HS-27A (cell line): ENCODE measurements at places on chromosomes 5 and 9.

DNA sequence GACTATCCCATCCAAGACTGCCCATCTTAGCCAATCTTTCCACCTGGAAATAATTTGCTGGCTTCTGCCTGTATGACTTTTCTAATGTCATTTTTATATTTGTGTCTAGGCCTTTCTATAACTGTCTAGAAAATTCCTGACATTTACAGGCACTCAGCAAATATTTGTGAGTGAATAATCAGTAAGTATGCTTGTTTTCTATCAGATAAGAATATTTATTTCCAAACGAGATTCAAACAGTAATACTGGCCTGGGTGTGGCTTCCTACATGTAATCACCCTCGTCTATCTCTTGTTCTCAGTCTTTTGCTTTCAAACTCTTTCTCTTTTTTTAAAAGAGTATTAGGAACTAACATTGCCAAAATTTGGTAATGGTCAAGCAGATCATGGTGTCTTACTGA is 466.2 kb downstream of the RAB3C start:
- no peak for DNase-seq

DNA sequence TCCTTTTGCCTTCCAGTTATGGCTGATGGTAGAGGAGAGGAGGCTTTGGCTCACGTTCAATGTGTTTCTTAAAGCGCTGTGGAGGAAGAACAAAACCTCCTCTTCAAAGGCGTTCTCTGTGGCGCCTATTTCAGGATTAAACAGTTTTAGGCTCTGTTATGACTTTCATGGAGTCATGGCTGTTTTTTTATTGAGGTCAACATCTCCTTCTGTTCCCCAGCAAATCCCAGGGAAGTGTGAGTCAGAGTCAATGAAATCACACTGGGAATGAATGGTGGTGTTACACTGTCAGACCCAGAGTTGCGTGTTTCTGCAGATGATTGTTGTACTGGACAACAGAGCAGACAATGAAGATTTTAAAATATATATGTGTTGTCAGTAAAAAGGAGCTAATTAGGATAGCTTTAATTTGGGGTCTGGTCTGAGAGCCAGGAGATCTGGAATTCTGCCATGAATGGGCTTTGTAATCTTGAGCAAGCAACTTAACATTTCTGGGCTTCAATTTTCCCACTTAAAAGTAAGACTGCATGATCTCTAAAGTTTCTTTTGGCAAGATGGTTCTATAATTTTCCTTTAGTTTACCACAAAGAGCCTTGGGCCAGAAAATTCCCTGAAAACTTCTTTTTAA is 240.7 kb downstream of the CSNK1G3 start:
- DNase-seq, result no peak

GRCh38 chr5:110653231-110653970 is 73.1 kb downstream of the TMEM232 start:
- no peak for DNase-seq

GRCh38 chr9:107698779-107699178 is 209.2 kb upstream of the KLF4 start:
- no peak for DNase-seq

- DNase-seq, result no peak
Observed at GRCh38 chr5:77425998-77426659, 66.0 kb downstream of the WDR41 start.

DNA sequence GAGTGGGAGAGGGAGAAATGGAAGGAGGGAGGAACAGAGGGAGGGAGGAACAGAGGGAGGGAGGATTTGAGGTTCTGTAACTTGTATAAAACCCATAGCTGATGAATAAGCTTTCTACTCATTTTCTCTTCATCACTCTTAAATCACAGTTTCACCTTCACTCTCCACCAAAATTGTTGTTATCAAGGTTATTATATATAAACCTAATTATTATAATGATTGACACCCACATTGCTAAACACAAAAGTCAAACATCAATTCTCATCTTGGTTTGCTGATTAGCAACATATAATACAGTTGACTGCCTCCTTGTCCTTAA is 229.0 kb upstream of the PAPPA start:
- no peak for DNase-seq

GRCh38 chr5:143220748-143221251 is 182.7 kb downstream of the NR3C1 start:
- DNase-seq, result no peak

DNA sequence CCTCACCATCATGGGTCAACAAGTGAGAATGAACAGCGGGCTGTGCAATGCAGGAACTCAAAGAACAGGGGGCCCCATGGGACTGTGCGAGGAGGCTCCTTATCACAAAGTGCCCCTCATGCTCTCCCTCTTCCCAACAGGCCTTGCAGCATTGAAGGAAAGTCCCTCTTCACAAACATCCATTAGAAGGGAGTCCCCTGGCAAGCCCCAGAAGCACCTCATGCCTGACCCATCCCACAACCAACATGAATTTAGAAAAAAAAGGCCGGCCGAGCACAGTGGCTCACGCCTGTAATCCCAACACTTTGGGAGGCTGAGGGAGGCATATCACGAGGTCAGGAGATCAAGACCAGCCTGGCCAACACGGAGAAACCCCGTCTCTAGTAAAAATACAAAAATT is 122.6 kb upstream of the FSTL4 start:
- no peak for DNase-seq

DNA sequence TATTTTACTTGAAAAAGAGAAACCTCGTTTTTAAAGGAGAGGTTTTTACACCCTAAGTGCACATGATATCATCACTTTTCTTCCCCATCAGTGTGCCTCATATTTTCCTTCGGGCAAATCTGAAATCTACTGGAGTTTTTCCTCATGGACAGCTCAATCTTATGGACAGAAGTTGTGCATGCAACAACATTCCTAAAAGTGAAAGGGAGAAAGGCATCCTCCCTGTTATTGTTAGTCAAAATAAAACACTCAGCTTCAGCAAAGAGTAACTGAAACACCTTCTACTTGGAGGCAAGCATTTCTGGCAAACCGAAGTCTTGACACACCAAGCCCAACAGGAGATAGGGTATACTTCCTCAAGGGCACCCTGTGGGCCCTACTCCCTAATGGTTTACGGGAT is 217.9 kb downstream of the BNC2 start:
- DNase-seq, result no peak

- DNase-seq, result no peak
Observed at GRCh38 chr5:15234911-15235310, 265.1 kb upstream of the FBXL7 start.

GRCh38 chr5:174570662-174571061 is 153.7 kb upstream of the MSX2 start:
- no peak for DNase-seq

GRCh38 chr5:139966856-139967255 is 76.2 kb downstream of the NRG2 start:
- DNase-seq, result no peak

DNA sequence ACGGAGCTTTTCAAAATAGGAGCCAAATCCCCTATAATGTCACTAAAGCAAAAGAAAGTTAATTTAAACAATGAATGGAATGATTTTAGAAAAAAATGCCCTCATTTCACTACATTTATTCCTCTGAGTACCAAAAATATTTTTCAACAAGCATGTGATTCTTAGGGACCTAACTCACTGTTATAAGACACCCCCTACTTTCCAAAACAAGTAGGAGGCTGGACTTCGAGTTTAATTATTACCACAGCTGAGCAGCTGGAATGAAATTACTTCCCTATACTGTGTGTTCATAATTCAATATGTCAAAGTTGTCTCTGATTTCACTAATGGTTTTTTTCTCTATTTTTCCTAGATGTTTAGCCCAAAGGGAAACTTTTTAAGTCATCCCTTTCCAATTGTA is 61.6 kb downstream of the SAXO1 start:
- no peak for DNase-seq

DNA sequence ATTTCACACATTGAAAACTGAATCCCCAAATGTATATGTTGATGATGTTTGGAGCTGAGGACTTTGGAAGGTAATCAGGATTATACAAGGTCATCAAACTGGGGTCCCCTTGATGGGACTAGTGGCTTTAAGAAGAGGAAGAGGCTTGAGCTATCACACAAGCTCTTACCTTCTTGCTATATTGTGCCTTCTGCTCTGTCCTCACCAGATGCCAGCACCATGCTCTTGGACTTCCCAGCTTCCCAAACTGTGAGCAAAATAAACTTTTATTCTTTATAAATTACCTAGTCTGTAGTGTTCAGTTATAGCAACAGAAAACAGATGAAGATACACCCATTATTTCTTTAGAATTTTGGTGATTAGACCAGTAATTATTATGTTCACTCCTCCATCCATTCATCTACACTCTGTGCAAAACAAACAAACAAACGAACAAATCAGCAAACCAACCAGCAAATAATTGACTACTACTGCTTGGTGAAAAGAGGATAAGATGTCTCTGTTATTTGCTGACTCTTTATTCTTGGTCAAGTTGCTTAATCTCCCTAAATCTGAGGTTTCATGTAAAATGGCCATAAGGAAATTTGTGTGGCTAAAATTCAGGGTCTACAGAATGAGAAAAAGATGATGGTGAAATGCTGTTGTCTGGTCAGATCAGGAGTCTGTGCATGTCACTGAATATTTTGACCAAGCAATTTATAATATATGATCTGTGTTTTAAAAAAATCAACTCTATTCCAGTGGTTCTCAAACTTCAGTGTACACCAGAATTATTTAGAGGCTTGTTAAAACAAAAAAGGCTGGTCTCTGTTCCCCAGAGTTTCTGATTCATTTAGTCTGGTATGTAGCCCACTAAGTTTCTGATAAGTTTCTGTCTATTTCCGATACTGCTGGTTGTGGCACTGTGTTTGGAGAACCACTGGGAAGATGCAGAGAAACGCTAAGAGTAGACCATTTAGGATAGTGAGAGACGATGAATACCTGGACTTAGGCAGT is 854.1 kb downstream of the MAT2B start:
- DNase-seq, result no peak

DNA sequence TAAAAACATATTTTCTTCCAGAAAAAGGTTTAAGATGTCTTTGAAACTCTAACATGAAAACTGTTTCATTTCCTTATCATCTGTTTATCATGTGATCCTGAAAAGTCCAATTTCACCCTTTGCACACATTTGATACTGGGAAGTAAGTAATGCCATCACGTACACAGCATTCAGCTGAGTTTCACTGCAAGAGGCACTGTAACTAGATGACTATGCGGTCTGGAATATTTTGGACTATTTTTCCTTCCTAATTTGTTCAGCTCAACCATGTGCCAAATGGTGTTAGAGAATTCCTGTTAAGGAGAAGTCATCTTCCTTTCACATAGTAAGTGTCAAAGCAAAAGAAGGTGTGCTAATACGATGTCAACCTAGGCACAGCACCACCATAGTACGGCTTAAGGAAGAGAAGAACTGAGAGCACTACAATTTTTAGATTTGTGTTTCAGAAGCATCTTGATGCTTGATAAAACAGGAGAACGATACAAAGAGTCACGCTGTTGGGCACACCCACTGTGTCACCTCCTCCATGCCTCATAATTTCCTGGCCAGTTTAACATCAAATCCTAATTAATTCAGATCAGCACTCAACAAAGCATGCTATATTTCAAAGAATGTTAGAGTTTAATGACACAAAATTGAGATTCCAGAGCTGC is 77.5 kb downstream of the GNAQ start:
- DNase-seq, result no peak

GRCh38 chr9:31759703-31760102 is 624.7 kb upstream of the ACO1 start:
- DNase-seq, result no peak

- DNase-seq, result no peak
Observed at GRCh38 chr9:19934301-19934871, 145.5 kb upstream of the SLC24A2 start.

GRCh38 chr5:134246771-134247427 is 21.0 kb upstream of the PPP2CA start:
- no peak for DNase-seq

- DNase-seq, result no peak
Observed at GRCh38 chr5:142961440-142962173, 191.4 kb downstream of the ARHGAP26 start.

DNA sequence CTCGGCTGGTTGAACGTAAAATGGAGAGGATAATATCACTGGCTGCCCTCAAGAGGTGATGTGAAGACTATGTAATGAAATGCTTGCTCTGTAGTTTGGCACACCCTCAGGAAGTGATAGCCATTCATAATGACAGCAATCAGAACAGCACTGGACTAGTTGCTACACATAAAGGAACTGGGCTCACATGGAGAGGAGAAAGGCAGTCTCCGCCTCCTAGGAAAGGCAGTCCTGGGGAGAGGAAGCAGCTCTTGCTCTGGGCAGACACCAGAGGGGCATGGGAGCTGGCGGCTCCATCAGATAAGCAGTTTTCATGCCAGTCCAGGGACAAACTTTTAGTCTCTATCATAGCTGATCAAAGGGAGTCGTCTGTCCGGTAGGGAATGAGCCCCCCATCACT is 46.9 kb downstream of the ARHGEF37 start:
- DNase-seq, result no peak

DNA sequence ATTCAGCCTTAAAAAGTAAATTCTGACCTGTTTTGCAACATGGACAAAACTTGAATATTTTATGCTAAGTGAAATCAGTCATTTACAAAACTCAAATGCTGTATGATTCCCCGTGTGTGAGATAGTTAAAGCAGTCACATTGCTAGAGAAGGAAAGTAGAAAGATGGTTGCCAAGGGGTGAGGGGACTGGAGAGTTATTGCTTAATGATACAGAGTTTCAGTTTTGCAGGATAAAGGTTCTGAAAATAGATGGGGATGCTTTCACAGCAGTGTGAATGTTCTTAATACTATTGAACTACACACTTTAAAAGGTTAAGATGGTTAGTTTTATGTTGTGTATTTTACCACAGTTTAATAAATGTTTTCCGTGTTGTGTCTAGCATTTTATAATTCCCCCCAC is 51.2 kb downstream of the SGCD start:
- no peak for DNase-seq

- no peak for DNase-seq
Observed at GRCh38 chr5:77423022-77423750, 68.9 kb downstream of the WDR41 start.

DNA sequence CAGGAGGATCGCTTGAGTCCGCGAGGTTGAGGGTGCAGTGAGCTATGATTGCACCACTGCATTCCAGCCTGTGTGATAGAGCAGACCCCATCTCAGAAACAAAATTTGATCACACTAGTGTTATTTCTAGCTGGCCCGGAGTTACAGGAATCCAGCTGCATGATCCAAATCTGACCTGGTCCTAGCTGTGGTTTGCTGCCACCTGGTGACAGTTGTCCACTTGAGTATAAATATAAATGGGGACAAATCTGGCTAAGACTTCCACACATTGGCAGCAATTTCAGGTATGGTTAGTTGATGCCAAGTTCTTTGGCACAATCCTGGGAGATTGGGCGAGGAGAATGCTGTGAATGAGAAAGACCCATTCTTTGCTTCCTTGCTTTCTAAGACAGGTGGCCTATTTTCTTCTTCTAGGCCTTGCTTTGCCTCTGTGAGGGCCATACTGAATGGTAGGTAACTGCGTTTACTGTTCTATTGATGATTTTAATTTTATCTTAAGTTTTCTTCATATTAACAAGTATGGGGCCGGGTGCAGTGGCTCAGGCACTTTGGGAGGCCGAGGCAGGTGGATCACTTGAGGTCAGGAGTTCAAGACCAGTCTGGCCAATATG is 35.4 kb downstream of the UBE2R2 start:
- DNase-seq, result peak; percentile 23

DNA sequence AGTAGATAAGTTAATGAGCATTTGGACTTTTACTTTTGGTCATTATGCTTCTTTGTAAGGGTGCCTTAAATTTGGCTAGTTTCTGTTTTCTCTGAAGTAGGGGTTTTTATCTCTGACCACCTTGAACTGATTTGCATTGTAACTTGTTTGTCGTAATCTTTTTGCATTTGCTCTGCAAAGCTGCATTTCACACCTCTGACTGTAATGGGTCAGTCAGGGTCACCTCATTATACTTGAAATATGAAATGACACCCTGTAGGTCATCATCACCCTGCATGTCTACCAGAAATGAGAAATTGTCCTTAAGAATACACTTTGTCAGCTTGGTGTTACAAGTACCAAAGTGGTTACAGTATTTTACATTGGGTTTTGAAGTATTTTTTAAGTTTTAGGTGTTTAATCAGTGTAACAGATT is 74.0 kb downstream of the KCNN2 start:
- no peak for DNase-seq
